ENCODE measurements at places on chromosomes 7 and 10.

DNA sequence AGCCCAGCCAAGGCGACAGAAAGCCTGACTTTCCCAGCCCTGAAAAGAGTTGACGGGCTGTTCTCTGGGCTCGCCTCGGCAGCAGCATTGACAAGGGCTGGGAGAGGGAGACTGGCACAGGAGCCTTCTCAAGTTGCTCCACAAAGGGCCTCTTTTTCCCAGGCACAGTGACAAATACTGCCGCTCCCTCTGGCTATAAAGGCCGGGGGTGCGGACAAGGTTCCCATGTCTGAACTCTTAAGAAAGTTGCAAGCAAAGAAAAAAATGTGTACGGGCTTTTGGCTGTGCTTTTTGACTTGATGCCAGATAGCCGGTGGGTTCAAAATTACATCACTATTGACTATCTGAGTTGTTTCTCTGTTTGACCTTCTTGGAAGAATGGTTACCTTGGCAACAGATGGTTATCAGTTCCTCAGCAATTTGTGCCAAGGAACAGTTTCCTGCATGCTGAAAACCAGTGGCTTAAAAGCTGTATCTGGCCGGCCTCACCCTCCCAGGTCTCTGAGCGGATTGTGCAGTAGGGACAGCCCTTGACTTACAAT lies 115.9 kb upstream of the EEPD1 start:
- no peak overlapping the region for H3K27ac ChIP-seq
- DNase-seq = no peak
- no peaks in the 10 kb centered on the region for H3K36me3 ChIP-seq

DNA sequence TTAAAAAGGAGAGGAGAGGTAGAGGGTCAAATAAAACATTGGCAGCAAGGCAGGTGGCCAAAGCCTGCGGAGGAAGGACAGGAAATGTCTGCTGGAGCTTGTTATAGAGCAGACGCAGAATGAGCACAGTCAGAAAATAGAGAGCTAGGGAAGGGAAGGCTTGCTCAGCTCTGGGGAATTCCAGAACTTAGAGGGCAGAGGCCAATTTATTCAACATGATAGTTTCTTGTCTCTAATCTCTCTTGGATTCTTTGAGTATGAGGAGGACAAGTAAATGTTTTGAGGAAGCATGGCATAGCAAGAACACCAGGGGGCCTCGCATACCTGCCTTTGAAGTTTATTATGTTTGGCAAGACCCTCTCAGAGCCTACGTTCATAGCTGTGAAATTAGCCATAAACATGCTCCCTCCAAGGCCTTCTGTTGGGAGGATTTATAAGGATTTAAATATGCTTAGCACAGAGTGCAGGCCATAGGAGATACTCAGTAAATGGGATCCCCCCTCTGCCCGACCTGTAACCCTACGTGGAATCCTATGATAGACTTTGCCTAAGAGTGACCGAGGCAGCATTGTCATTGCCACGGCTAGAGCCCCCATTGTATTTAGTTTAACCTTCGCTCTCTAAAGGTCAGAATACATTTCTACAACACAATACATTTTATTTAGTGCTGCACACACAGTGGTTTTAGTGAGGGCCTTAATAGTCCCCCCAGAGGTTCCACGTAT lies 293.9 kb downstream of the CCDC3 start:
- no peaks in the 10 kb centered on the region for H3K27me3 ChIP-seq
- H3K36me3 ChIP-seq = no peaks in the 10 kb centered on the region
- H3K27ac ChIP-seq = no peak overlapping the region
- no peaks in the 10 kb centered on the region for H3K4me1 ChIP-seq

DNA sequence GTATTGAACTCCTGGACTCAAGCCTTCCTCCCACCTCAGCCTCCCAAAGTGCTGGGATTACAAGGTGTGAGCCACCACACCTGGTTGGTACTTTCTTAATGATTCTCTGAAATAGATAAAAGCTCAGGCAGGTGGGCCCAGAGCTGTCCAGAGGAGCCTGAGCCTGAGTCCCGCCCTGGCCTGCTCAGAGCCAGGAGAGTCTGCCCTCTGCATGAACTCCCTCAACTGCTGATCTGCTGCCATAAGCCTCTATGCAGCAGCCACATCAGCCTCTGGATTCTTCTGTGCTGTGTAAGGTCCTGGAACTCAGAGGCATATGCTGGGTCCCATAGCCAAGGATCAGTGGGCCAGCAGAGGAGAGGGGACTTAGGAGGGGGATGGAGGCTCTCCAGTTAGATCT lies 23.1 kb upstream of the DDIT4 start:
- no peak for DNase-seq
- no peaks in the 10 kb centered on the region for H3K27me3 ChIP-seq
- no peaks in the 10 kb centered on the region for H3K36me3 ChIP-seq
- H3K27ac ChIP-seq = peak overlapping the region; percentile 43

DNA sequence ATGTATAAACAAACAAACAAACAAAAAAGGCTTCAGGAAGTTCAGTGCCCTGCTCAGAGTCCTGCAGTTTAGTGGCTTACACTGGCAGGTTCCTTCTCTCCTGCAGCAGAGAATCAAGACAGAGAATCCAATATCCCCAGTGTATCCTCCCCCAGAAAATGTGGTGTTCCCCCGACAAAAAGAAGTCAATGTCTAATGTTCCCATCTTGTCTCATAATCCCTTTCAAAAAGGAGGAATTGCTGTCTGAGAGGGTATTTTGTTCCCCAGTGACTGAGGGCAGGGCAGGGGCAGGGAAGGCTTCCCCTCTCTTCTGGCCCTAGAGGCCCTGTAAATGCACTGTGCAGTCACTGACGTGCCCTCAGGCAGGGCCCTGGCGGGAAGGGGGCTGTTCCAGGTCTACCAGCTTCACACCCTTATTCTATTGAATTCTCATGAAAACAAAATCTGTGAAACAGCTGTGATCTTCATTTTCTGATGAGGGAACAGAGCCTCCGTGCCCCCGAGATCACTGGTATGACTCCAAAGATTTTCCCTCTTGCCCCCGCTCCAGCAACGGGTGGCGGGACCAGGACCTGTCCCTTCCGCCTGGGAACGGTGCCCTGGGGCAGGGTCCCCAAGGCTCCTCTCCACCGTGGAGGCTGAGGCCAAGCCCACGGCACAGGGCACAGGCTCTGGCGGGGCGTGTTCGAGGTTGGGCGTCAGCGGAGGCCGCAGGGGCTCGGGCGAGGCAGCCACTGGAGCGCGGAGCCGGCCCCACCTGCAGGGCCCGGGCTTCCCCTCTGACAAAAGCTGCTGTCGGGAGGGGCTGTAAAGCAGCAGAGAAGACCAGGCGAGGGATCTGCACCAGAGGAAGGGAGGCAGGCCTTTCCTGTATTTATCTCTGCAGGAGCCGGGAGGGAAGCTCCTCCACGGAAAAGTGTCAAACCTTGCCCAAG lies 13.4 kb upstream of the WDFY4 start:
- no peak overlapping the region for H3K4me3 ChIP-seq
- no peaks in the 10 kb centered on the region for H3K27me3 ChIP-seq
- H3K4me1 ChIP-seq = no peaks in the 10 kb centered on the region

- no peak overlapping the region for H3K4me3 ChIP-seq
- no peaks in the 10 kb centered on the region for H3K4me1 ChIP-seq
- no peak for DNase-seq
- no peak overlapping the region for H3K27ac ChIP-seq
- no peaks in the 10 kb centered on the region for H3K36me3 ChIP-seq
Observed at GRCh38 chr7:119936836-119937235, 336.1 kb upstream of the KCND2 start.

GRCh38 chr10:24706479-24707118 lies 17.1 kb downstream of the ARHGAP21 start:
- DNase-seq = peak; percentile 7
- H3K4me1 ChIP-seq = no peaks in the 10 kb centered on the region

- peaks cover 9% of the 10 kb centered on the region for H3K27me3 ChIP-seq
- no peak overlapping the region for H3K27ac ChIP-seq
- no peaks in the 10 kb centered on the region for H3K36me3 ChIP-seq
- DNase-seq = no peak
- no peak overlapping the region for H3K4me3 ChIP-seq
Observed at GRCh38 chr7:29886827-29887226, 80.5 kb downstream of the WIPF3 start.

DNA sequence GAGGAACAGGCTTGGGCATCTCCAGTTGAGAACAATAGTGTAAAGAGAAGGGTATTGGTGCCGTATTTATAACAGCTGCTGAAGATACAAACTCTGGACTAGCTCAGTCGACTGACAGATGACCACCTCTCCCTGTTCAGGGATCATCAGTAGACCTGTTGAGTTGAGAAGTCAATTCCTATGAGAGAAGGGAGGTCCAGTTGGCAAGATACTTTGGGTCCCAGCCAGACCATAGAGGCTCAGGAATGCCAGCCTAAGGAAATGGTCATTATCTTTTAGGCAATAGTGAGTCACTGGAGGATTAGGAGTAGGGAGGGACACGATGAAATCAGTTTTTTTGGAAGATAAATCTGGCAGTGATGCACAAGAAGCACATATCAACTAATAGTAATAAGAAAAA lies 202.9 kb downstream of the TRIL start:
- no peak overlapping the region for H3K4me3 ChIP-seq
- H3K36me3 ChIP-seq = no peaks in the 10 kb centered on the region
- DNase-seq = no peak
- no peaks in the 10 kb centered on the region for H3K27me3 ChIP-seq
- no peak overlapping the region for H3K27ac ChIP-seq
- H3K4me1 ChIP-seq = no peaks in the 10 kb centered on the region

GRCh38 chr7:92769844-92770243 lies 66.5 kb downstream of the CDK6 start:
- H3K4me1 ChIP-seq = peaks cover 9% of the 10 kb centered on the region
- DNase-seq = no peak
- H3K27me3 ChIP-seq = no peaks in the 10 kb centered on the region
- no peak overlapping the region for H3K4me3 ChIP-seq
- H3K36me3 ChIP-seq = peaks cover 12% of the 10 kb centered on the region

GRCh38 chr10:75954486-75954885 lies 523.1 kb downstream of the LRMDA start:
- H3K4me3 ChIP-seq = no peak overlapping the region
- DNase-seq = no peak
- no peaks in the 10 kb centered on the region for H3K36me3 ChIP-seq
- no peaks in the 10 kb centered on the region for H3K27me3 ChIP-seq
- no peak overlapping the region for H3K27ac ChIP-seq
- H3K4me1 ChIP-seq = no peaks in the 10 kb centered on the region

GRCh38 chr7:36854652-36855051 lies 130.4 kb upstream of the AOAH start:
- peaks cover 47% of the 10 kb centered on the region for H3K36me3 ChIP-seq
- no peak overlapping the region for H3K27ac ChIP-seq
- no peaks in the 10 kb centered on the region for H3K4me1 ChIP-seq
- no peak for DNase-seq
- H3K27me3 ChIP-seq = no peaks in the 10 kb centered on the region
- H3K4me3 ChIP-seq = no peak overlapping the region

DNA sequence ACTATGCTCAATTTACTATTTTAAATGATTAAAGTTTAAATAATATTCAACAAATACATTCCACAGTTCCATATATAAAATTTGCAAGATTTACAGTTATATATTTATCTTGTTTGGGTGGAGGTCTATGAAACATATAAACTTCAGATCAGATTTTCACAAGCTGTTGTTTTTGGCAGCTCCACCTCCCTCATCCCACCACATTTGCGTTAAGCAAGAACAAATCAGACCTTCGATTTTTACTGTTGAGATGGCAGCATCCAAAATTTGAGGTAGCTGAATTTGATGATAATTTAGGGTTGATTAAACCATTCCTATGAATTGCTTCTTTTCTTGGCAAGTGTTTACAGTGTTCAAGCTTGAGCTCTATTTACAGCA lies 986.4 kb downstream of the REEP3 start:
- H3K4me3 ChIP-seq = no peak overlapping the region
- H3K27me3 ChIP-seq = no peaks in the 10 kb centered on the region
- no peak overlapping the region for H3K27ac ChIP-seq
- DNase-seq = no peak

DNA sequence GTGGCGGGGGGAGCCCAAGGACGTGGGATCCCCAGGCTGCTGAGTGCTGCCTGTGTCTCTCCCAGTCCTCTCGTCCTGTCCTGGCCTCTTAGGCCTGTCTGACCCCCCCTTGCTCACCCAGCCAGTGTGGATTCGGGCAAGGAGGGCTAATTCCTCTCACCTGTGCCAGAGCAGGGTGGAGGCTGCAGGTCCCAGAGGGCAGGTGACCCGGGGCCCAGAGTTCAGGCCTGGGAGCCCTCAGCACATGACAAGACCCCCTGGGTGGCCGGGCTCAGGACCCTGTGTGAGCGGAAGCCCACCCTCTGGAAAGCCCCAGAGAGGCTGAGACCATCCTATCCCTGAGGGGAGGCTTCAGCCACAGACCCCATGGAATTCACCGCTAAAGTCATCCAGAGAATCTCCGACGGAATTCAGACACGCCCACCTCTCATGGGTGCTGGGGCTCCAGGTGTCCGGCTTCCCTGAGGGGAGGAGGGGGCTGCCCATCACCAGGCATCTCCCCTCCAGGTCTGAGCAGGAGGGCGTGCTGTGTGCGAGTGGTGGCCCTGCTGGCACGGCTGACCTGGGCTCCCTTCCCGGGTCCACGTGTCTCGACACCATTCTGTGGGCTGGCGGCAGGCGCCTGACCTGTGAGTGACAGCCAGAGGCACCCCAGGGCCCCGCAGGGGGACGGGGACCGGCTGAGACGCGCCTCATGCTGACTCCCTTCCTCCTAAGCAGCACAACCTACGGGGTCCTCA lies 5.0 kb downstream of the KNDC1 start:
- no peaks in the 10 kb centered on the region for H3K36me3 ChIP-seq
- no peak overlapping the region for H3K27ac ChIP-seq
- H3K4me3 ChIP-seq = no peak overlapping the region
- DNase-seq = no peak

GRCh38 chr10:5528989-5529701 lies 4.4 kb downstream of the CALML3 start:
- no peaks in the 10 kb centered on the region for H3K36me3 ChIP-seq
- no peak for DNase-seq
- no peak overlapping the region for H3K4me3 ChIP-seq
- no peaks in the 10 kb centered on the region for H3K4me1 ChIP-seq
- peaks cover 1% of the 10 kb centered on the region for H3K27me3 ChIP-seq

DNA sequence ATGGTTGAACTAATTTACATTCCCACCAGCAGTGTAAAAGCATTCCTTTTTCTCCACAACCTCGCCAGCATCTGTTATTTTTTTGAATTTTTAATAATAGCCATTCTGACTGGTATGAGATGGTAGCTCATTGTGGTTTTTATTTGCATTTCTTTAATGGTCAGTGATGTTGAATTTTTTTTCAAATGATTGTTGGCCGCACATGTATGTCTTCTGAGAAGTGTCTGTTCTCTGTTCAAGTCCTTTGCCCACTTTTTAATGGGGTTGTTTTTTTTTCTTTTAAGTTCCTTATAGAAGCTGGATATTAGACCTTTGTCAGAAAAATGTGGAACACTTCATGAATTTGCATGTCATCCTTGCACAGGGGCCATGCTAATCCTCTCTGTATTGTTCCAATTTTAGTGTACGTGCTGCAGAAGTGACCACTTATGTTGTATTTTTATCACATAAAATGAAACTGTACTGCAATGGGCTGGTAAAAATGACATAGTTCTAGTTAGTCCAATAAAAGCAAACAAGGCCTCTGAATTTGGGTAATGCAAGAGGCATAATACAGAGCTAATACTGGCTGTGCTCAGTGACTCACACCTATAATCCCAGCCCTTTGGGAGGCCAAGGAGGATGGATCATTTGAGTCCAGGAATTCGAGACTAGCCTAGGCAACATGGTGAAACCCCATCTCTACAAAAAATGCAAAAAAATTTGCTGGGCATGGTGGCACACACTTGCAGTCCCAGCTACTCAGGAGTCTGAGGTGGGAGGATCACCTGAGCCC lies 70.3 kb downstream of the ABI1 start:
- no peaks in the 10 kb centered on the region for H3K4me1 ChIP-seq
- no peak for DNase-seq
- no peak overlapping the region for H3K4me3 ChIP-seq
- no peak overlapping the region for H3K27ac ChIP-seq
- no peaks in the 10 kb centered on the region for H3K27me3 ChIP-seq
- peaks cover 11% of the 10 kb centered on the region for H3K36me3 ChIP-seq

- no peak for DNase-seq
- H3K36me3 ChIP-seq = no peaks in the 10 kb centered on the region
- H3K27me3 ChIP-seq = peaks cover 2% of the 10 kb centered on the region
- H3K4me3 ChIP-seq = no peak overlapping the region
Observed at GRCh38 chr10:117819304-117819703, 227.4 kb downstream of the RAB11FIP2 start.
